ENCODE measurements at places on chromosomes 2 and 18.

DNA sequence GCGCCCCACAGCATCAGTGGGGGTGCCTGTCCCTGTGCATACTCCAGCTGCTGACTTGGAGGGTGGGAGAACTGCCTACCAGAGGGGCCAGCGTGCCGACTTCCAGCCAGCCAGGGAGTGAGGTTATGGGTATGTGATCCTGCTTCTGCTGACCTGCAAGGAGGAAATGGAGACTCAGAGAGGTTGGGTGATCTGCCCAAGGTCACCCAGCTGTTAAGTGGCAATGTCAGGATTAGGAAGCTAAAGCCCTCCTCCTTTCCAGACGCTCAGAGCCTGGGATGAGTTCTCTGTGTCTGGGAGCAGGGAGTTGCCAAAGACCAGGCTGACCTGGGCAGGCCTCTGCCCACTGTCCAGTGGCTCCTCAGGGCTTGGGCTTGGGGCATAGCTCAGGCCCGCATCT lies 169.6 kb downstream of the GLI2 start:
- no peak for DNase-seq
- H3K4me3 ChIP-seq = no peak overlapping the region
- H3K36me3 ChIP-seq = no peaks in the 10 kb centered on the region

DNA sequence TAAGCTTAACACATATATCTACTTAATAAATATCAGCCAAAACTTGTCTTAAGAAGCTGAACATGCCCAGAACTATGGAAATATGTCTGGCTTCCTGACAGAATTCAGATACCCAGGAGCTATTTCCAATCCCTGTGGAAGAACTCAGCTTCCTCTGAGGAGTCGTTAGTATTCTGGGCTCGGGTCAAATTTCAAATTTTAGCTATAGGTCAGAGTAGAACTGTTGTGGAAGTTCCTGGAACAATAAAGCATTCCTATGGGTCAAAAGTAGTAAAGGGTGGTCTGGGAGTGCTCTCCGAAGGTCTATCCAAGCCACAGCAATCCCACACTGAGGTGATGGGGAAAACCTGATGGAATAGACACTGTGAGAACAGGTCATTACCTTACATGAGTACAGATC lies 342.7 kb upstream of the CHST9 start:
- no peaks in the 10 kb centered on the region for H3K27me3 ChIP-seq
- H3K36me3 ChIP-seq = no peaks in the 10 kb centered on the region
- H3K27ac ChIP-seq = no peak overlapping the region
- H3K4me3 ChIP-seq = no peak overlapping the region

GRCh38 chr2:239397931-239398471 lies 2.8 kb downstream of the HDAC4 start:
- no peak for DNase-seq
- no peaks in the 10 kb centered on the region for H3K36me3 ChIP-seq
- H3K4me1 ChIP-seq = peaks cover 21% of the 10 kb centered on the region
- H3K4me3 ChIP-seq = no peak overlapping the region
- H3K27me3 ChIP-seq = no peaks in the 10 kb centered on the region

GRCh38 chr2:126220331-126220730 lies 435.6 kb upstream of the GYPC start:
- no peak overlapping the region for H3K4me3 ChIP-seq
- no peak overlapping the region for H3K27ac ChIP-seq
- DNase-seq = no peak
- no peaks in the 10 kb centered on the region for H3K4me1 ChIP-seq
- no peaks in the 10 kb centered on the region for H3K27me3 ChIP-seq

GRCh38 chr2:17190527-17190926 lies 327.7 kb downstream of the RAD51AP2 start:
- no peak for DNase-seq
- no peaks in the 10 kb centered on the region for H3K4me1 ChIP-seq
- H3K27ac ChIP-seq = no peak overlapping the region
- H3K4me3 ChIP-seq = no peak overlapping the region

DNA sequence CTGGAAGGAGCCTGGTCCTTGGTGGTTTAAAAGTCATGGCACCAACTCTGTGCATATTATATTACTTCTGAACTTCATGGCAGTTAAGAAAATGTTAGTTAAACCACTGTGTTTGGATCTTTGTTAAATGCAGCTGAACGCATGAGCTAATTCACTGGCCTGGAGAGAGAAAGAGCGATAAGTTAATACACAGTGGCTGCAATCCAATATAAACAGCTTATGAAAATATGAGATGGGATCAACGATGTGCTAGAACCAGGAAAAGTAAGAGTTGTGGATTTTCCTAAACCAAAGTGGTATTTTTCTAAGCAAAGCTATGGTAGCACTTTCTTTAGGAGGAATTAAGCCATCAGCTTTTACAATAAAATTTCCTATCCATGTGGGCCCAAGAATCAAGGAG lies 326.7 kb downstream of the MTX2 start:
- H3K4me3 ChIP-seq = no peak overlapping the region
- peaks cover 3% of the 10 kb centered on the region for H3K27me3 ChIP-seq
- H3K4me1 ChIP-seq = no peaks in the 10 kb centered on the region
- DNase-seq = peak; percentile 63
- H3K27ac ChIP-seq = no peak overlapping the region

DNA sequence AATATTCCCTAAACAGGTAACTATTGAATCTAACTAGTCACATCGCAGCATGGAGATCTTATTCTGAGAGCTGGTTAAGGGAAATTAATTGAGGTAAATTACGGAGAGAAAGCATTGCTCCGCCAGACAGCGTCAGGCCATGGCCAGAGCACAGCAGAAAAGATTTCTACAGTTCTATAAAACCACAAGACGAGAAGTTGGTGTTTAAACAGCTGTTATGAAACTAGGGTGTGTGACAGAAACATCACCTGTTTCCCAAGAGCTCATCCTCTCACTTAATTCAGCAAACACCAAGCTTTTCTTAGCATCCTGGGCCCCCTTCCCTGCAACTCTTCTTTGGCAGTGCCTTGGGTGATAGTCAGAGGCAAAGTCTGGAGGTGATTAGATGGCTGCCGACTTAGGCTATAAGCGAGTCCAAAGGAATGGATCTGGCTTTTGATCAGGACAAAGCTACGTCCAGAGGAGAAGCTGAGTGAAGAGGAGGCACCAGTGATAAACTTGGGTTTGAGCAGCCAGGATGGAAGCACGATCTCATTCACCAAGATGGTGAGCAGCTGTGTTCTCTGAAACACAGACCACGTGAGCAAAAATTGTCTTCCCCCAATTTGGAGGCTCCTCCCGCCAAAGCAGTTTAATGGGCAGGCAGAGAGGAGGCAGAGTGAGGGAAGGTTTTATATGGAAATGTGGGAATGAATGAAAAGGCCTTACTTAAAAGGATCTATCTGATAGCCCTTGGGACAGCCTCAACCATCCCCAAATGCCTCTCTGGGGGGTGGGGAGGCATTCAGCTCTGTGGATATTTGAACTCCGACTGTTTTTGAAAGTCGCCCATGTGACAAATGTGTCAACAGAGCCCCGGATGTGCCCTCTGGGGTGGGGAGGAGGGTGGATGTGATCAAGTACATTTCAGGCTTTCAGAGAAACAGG lies 57.8 kb downstream of the PKDCC start:
- H3K27me3 ChIP-seq = no peaks in the 10 kb centered on the region
- no peak overlapping the region for H3K4me3 ChIP-seq
- peaks cover 32% of the 10 kb centered on the region for H3K4me1 ChIP-seq
- no peaks in the 10 kb centered on the region for H3K36me3 ChIP-seq
- H3K27ac ChIP-seq = peak overlapping the region; percentile 70

DNA sequence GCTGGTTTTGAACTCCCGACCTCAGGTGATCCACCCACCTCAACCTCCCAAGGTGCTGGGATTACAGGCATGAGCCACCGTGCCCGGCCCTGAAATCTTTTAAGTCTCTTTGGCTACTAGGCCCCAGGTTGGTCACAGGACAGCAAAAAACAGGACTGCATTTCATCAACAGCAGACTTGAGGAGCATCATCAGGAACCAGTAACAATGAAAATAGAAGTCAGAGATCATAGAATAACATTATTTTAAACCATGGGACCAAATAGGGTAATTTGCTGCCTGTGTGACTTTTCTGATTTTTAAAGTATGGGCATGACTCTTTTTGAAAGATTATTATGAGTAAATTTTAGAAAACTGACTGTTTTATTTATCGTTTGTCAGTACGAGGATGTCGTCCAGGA lies 24.8 kb downstream of the PPP1CB start:
- H3K27ac ChIP-seq = no peak overlapping the region
- peaks cover 49% of the 10 kb centered on the region for H3K36me3 ChIP-seq
- H3K4me1 ChIP-seq = peaks cover 23% of the 10 kb centered on the region
- no peaks in the 10 kb centered on the region for H3K27me3 ChIP-seq
- no peak for DNase-seq

- H3K36me3 ChIP-seq = no peaks in the 10 kb centered on the region
- no peaks in the 10 kb centered on the region for H3K27me3 ChIP-seq
Observed at GRCh38 chr2:66538291-66538690, 103.4 kb downstream of the MEIS1 start.

- no peaks in the 10 kb centered on the region for H3K27me3 ChIP-seq
- no peaks in the 10 kb centered on the region for H3K4me1 ChIP-seq
- DNase-seq = no peak
- H3K36me3 ChIP-seq = no peaks in the 10 kb centered on the region
Observed at GRCh38 chr2:122635686-122636085, 880.2 kb downstream of the TSN start.

DNA sequence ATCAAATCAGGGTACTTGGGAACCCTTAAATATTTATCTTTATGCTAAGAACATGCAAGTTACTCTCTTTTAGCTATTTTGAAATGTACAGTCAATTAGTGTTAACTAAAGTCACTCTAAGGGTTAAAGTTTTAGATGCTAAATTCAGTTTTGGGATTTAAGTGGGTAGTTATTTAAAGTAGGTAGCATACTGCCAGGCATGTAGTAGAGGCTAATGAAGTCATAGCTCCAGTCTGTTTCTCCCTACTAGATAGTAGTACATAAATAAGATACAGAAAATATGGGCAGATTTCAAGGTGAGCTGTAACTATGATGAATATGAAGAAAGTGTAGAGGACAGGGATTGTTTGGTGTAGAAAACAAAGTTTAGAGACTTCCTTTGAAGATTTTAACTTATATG lies 7.5 kb downstream of the RAB3GAP1 start:
- H3K4me3 ChIP-seq = no peak overlapping the region
- peaks cover 10% of the 10 kb centered on the region for H3K36me3 ChIP-seq
- H3K4me1 ChIP-seq = peaks cover 56% of the 10 kb centered on the region
- no peaks in the 10 kb centered on the region for H3K27me3 ChIP-seq

DNA sequence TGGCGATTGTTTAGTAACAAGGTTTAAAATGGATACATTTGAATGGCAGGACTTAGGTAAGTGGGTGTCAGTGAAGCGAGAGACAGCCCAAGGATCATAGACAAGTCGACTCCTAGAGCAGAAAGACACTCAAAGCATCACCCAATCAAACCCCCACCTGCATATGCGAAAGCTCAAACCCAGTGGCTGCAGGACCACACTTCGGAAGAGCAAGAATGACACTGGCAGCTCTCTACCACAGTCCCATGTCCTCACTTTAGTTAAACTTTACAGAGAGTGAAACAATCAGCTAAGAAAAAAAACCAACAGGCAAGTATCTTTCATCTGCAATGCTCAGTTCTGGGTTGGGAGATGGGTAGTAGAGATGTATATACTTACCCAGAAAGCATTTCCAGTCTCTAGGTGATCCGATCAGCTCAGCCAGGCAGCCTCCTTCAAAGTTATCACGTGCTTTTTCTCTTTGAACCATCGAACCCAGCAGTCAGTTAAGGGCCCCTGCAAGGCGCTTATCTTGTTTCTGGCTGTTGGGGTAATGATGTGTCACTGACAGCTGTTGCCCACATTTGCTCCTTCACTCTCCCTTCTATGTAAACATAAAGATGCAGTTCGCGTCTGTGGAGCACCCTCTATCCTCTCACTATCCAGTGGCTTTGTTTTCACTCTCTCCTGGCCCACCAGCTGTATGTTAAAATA lies 357.5 kb upstream of the ID2 start:
- no peak for DNase-seq
- no peak overlapping the region for H3K4me3 ChIP-seq
- H3K36me3 ChIP-seq = no peaks in the 10 kb centered on the region
- no peaks in the 10 kb centered on the region for H3K4me1 ChIP-seq
- H3K27ac ChIP-seq = no peak overlapping the region

GRCh38 chr2:119616421-119616820 lies 62.6 kb upstream of the TMEM177 start:
- no peaks in the 10 kb centered on the region for H3K4me1 ChIP-seq
- no peaks in the 10 kb centered on the region for H3K36me3 ChIP-seq
- H3K4me3 ChIP-seq = no peak overlapping the region
- no peak overlapping the region for H3K27ac ChIP-seq
- H3K27me3 ChIP-seq = no peaks in the 10 kb centered on the region

- H3K27ac ChIP-seq = no peak overlapping the region
- DNase-seq = no peak
- no peaks in the 10 kb centered on the region for H3K4me1 ChIP-seq
Observed at GRCh38 chr2:197348721-197349360, 38.3 kb upstream of the ANKRD44 start.

DNA sequence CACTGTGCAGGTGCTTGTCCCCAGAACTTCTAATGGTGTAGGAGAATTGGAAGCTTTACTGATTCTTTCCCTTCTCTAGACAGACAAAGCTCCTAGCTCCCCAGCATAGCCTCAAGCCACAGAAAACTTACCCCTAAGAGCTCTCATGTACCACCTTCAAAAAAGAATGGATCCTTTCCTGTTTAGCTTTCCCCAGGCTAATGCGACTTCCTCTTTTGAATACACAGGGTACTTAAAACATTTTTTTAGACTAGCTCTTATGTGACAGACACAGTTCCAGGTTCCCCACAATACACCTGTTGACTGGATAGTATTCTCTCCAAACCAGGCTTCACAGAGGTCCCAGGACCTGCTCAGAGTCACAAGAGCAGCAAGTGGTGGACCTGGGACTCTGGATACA lies 8.3 kb downstream of the CTAGE1 start:
- H3K4me1 ChIP-seq = no peaks in the 10 kb centered on the region
- no peak for DNase-seq
- H3K4me3 ChIP-seq = no peak overlapping the region
- H3K36me3 ChIP-seq = no peaks in the 10 kb centered on the region
- H3K27ac ChIP-seq = no peak overlapping the region

GRCh38 chr2:219645631-219646527 lies 18.4 kb downstream of the SLC4A3 start:
- peaks cover 5% of the 10 kb centered on the region for H3K27me3 ChIP-seq
- no peaks in the 10 kb centered on the region for H3K36me3 ChIP-seq
- peaks cover 9% of the 10 kb centered on the region for H3K4me1 ChIP-seq
- no peak for DNase-seq
- H3K27ac ChIP-seq = no peak overlapping the region

GRCh38 chr2:120886534-120887319 lies 151.1 kb downstream of the GLI2 start:
- H3K27ac ChIP-seq = no peak overlapping the region
- no peak for DNase-seq
- no peaks in the 10 kb centered on the region for H3K27me3 ChIP-seq
- H3K4me1 ChIP-seq = peaks cover 18% of the 10 kb centered on the region
